ENCODE measurements at places on chromosomes 12 and 14.

- DNase-seq = peak; percentile 75
Observed at GRCh38 chr12:128076188-128076587, 190.8 kb upstream of the TMEM132C start.

DNA sequence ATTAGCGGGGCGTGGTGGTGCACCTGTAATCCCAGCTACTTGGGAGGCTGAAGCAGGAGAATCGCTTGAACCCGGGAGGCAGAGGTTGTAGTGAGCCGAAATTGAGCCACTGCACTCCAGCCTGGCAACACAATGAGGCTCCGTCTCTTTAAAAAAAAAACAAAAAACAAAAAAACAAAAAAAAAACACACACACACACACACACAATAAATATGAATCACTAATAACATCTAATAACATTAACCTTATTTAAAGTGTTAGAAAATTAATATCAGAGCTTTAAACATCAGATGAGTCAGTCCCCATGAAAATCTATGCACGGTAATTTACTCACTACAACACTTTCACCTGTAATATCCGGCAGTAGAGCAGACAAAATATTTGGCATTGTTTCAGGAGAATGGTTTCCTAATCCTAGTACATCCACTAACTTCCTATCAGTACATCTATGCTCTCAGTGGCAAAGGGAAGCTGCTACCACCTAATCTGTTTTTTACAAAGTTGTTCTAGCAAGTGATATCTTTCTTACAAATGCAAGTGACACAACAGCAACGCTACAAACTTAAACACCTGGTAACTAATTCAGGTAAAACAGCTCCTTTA is 36.2 kb downstream of the MED13L start:
- DNase-seq = no peak

DNA sequence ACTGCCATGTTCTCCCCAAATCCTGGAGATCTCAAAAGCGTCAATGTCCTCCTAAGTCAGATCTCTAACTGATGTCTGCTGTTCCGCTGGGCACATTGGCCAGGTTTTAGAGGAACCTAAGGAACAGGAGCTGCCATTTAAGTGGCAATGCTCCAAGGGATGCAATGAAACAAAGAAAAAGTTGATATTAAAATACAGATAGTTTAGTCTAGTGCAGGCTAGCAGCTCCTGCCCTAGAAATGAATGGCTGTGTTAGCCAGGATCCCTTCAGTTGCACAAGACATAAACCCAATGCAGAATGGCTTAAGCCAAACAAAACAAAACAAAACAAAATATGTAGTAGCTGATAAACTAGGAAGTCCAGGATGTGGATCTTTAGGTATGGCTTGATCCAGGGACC is 144.1 kb downstream of the HMGA2 start:
- DNase-seq = no peak

GRCh38 chr14:68079941-68080697 is 260.5 kb downstream of the RAD51B start:
- DNase-seq = no peak

GRCh38 chr12:112419297-112420133 is 768 bp downstream of the PTPN11 start:
- peak; percentile 46 for DNase-seq

GRCh38 chr12:96395236-96395635 is 5.0 kb downstream of the CDK17 start:
- DNase-seq = no peak
